Central memory CD4-positive, alpha-beta T cell (primary cell): ENCODE measurements at places on chromosomes 7 and 10.

DNA sequence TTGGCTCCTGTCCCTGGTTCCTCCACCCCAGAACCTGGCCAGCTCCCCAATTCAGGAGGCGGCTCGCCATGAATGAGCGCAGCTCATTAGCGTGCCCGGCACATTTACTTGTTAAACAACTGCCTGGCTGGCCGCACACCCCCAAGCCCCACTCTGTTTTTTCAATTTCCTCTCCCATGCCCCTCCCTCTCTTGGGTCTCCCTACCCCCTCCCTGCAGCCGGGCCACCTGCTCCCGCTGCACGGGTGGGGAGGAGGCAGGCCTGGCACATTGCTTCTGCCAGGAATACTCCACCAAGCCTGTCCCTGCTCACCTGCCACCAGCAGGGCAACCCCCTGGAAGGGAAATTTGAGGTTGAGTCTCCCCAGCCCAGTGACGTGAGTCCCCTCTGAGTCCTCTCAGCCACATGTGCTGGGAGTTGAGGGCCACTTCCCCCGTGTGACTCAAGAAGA, 2.5 kb upstream of the SLIT1 start:
- DNase-seq: no peak

DNA sequence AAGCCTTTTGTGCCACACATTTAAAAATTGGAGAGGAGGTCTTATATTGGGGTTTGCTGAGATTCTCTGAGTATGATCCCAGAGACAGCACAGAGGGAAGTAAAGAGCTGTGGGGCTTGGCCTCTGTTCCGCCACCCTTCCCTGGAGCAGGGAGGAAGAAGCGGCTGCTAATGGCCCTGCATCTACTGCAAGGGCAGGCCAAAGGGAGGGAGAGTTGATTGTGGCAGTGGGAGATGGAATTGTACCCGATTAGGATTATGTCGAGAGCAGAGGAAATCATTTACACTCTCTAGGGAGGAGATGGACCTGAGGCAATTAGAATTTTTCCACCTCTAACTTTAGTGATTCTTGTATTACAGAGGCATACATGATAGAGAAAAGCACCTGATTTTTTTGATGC, 28.8 kb downstream of the CYP17A1 start:
- DNase-seq: no peak

GRCh38 chr10:44807451-44807850, 103.7 kb upstream of the TMEM72 start:
- no peak for DNase-seq

- no peak for DNase-seq
These were observed 50.3 kb downstream of the ATXN7L1 start for GRCh38 chr7:105826143-105826542.

DNA sequence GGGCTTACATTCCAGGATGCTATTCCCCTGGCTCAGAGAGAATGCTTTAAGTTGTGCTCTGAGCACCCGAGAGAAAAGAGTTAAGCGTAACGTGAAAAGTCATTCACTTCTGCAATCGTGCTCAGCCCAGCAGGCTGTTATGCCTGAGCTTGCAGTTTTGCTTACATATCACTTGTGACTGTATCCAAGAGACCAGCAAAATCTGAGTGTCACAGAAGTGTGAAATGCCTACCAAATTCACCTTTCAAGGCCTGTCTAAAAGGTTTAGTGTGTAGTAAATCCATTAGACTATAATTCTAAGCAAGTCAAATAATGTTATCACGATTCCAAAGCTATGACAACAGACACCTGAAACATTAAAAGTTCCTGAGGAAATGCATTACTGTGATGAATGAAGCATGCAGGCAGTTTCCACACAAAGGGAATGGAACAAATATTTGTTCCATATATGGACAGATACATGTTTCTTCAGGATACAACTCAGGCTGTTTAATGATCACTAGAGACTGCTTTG, 20.1 kb downstream of the ITGB1 start:
- DNase-seq: no peak

- DNase-seq: no peak
These were observed 739.7 kb upstream of the FZD8 start for GRCh38 chr10:36381748-36382147.

GRCh38 chr10:31926160-31926559, 2.5 kb downstream of the ARHGAP12 start:
- DNase-seq: no peak

DNA sequence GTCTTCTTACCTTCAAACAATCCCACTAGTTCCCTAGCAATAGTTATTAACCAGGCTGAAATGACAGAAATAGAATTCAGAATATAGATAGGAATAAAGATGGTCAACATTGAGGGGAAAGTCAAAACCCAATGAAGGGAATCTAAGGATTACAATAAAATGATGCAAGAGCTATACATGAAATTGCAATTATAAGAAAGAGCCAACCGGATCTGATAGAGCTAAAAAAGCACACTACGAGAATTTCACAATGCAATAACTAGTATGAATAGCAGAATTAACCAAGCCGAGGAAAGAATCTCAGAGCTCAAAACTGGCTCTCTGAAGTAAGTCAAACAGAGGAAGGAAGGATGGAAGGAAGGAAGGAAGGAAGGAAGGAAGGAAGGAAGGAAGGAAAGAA, 288.7 kb upstream of the KCND2 start:
- no peak for DNase-seq

DNA sequence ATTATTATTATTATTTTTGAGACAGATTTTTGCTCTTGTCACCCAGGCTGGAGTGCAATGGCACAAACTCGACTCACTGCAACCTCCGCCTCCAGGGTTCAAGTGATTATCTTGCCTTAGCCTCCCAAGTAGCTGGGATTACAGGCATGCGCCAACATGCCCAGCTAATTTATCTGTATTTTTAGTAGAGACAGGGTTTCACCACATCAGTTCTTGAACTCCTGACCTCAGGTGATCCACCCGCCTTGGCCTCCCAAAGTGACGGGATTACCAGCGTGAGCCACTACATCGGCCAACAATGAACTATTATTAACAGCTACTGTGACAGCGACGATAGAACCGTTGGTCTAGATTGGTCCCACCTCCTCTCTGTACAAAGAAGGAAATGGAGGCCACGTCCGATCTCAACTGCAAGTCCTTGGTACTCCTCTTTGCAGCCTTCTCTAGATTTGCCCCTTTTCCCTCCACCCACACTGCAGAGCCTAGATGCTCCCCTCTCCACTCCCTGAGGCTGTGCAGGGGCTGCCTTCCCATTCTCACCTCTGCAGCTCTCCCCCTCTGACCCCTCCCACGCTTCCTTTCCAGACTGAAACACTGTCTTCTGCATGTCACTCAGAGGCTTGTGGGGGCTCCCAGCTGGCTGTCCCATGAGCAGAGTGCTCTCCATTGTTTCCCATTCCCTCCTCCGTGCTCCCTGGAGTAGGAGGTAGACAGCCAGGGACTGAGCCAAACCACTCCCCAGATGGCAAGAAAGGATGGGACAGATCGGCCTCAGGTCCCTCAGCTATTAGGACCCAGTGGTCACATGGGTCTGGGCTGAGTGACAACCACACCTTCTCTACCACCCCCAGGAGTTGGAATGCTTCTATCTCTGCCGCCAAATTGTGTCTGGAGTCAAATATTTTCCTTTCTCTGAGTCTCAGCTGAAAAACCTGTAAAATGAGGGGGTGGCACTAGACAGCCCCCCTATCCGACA, 2.3 kb downstream of the LOXL4 start:
- no peak for DNase-seq

DNA sequence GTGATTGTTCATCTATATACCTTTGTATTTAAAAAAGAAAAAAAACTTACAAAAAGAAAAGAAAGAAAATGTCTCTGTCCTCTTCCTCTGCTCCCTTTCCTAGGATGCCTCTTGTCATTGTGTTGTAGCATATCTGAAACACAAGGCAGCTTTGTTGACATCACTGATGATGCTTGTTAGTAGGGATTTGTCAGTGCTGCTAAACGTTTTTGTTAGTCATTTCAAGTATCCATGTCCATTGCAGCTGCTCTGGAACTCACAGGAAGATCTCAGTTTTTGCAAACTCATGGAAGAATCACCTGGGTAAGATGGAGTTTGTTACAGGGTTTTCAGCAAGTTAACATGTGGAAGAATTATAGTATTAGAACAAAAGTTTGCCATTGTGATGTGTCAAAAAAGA, 123.6 kb downstream of the CCSER2 start:
- no peak for DNase-seq

GRCh38 chr7:37728747-37729146, 45.2 kb downstream of the GPR141 start:
- DNase-seq: no peak

DNA sequence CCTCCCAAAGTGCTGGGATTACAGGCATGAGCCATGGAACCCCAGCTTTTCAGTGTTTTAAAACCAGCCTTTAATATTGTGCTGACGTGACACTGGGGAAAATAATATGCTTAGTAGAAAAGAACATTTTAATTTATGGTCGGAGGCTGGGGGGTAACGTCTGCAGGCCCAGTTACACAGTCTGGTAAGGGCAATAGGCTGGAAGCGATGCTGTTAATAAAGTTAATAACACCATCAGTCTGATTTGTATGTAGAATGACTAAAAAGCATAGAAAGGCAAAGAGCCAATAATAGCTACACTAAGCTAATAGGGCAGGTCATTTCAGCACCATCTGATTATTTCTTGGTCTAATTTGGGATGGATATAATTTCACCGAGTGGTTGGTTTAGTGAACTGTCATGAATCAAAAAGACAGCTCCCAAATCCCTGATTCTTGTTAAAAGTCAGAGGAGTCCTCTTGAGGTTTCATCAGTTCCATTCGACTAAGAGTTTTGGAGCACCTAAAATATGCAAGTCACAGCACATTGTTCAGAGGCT, 192.9 kb downstream of the CAMK1D start:
- no peak for DNase-seq

GRCh38 chr7:11079907-11080306, 106.2 kb downstream of the PHF14 start:
- DNase-seq: no peak

GRCh38 chr10:88670497-88670896, 6.3 kb downstream of the LIPF start:
- DNase-seq: no peak

GRCh38 chr7:4774658-4775249, 669 bp upstream of the AP5Z1 start:
- DNase-seq: no peak

GRCh38 chr7:80467069-80467468, 44.8 kb downstream of the GNAT3 start:
- no peak for DNase-seq
